ENCODE measurements at places on chromosomes 4 and X.

- no peak for DNase-seq
Measured at GRCh38 chr4:169100670-169101101, 90.6 kb upstream of the CBR4 start.

GRCh38 chr4:89177807-89178206 is 66.5 kb downstream of the TIGD2 start:
- DNase-seq = no peak

DNA sequence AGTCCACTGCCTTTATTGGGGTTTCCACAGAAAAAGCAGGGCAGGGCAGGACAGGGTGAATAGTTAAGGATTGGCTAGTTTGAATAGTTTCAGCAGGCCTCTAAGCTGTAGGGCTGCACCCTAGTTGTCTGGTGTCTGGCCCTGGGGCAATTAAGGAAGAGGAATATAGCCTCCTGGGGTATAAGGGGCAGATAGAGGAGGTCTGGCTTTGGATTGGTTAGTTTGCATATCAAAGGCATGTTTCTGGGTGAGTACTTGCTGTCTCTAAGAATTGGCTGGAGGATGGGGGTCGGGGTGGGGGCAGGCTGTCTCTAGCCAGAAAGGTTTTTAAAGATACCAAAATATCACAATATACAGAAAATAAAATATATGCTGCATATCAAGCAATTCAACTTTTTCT is 100.4 kb downstream of the TMEM164 start:
- DNase-seq = no peak

- DNase-seq = no peak
Measured at GRCh38 chr4:79620617-79621016, 212.6 kb upstream of the GK2 start.

GRCh38 chrX:1086444-1087409 is 125.7 kb downstream of the CRLF2 start:
- DNase-seq = no peak

GRCh38 chr4:2771264-2771663 is 15.1 kb upstream of the TNIP2 start:
- no peak for DNase-seq

GRCh38 chr4:154502111-154502510 is 10.5 kb upstream of the DCHS2 start:
- no peak for DNase-seq

DNA sequence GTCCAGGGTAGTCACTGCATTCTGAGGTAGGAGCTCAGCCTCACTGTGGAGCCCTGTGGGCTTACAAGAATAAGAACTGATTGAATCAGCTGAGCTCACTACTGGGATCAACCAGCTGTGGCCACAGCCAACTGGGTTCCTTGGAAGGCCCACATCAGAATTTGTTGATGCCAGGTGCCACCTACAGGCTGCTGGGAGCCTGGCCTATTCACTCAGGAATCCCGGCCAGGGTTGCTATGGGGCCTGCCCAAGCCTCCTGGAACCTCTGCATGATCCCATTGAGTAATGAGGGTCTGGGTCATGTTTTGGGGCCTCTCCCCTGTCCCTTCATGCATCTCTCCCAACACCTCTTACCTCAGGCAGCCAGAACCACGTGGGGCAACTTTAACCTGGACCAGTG is 53.9 kb upstream of the KIAA1210 start:
- DNase-seq = no peak

DNA sequence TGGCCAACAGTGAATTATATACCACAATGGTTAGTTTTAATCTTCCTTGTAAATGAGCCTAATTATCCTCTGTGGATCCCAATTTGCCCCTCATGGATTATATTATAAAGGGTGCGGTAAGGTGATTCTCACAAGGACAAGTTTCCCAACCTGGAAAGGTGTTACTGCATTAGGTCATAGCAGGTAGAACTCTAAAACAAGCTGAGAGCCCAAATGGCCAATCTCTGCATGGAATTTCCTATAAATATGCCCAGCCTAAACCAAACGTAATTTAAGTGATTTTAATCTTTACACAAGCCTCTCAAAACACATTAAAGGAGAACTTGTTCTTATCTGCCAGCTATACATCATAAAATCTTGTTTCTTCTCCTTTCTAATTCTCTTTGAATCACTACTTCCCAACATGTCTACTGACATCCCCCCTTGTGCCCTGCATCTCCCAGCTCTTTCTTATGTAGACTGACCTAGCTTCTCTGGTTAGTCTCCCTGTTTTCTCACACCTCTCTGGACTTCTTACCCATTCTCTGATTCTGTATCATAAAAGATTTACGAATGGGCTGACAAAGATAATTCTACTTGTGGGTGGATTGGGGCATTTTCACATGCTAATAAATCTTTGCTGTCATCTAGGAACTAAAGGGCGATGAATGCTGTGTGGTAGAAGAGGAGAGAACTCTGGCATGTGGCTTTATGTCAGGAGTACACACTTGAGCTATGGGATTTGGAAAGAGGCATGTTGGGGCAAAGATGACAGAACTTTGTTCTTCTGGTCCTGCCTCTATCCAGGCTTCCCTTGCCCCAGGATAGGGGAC is 94.3 kb upstream of the PGRMC2 start:
- no peak for DNase-seq

DNA sequence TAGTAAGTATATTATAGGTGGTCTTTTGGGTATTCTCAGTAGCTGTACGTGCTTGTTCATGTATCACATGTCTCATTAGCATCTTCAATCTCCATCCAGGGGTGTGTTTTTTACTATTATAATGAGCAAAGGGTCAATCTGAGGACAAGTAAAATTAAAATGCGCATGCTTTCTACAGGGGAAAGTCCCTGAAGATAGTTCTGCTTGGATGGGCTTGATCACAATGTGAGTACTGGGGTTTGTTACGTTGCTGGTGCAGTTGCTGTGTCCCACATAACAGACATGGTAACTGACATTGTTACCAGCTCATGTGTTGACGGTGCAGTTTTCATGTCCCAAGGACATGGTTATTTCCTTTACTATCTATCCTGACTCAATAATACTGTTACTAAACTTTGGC is 65.9 kb downstream of the UCHL1 start:
- no peak for DNase-seq

DNA sequence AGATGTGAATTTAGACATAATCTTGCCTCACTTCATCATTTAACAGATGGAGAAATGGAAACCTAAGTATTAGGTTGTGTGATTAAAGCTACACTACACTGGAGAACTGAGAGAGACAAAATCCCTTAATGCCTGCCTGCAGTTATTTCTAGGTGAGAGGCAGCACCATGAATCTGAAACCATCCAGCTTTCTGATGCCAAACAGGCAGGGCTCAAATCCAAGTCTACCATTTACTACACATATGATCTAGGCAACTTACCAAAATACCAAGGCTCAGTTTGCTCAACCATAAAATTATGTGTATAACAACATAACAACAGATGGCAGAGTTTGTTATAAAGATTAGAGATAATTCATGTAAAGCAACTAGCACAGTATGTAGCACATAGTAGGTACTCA is 38.7 kb downstream of the GABRA4 start:
- DNase-seq = no peak

DNA sequence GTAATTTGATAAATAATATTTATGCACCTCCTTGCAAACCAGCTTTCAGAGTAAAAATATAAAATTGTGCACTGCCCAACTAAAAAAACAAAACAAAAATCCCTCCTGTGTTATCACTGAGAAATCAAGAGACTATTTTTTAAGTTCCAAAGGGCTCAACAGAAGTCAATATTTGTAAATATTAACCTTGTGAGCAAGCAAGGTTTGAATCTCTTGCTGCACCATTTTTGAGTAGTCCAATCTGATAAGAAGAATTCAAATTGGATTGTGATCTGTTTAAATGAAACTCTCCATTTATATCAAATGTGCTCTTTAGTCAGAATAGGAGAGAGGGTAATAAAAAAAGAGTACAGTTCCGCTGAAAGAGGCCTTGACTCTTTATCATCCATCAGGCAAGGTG is 520.2 kb downstream of the RAB28 start:
- no peak for DNase-seq

DNA sequence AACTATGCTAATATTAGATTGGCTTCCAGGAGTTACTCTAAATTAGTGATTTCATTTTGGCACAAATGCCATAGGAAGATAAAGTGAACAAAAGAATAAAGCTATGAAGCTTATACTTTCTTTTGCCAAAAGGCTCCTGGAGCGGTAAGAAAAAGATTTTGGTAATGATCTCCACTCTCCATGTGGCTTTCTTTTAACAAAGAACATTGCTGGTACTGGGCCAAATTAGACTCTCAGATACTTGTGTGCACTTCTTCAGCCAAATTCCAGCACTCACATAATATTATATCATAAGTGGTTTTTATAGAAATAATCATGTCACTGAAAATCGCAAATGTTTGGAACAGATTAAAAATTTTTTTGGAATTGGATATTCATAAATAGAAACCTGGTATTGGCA is 142.4 kb upstream of the FGF13 start:
- DNase-seq = no peak

DNA sequence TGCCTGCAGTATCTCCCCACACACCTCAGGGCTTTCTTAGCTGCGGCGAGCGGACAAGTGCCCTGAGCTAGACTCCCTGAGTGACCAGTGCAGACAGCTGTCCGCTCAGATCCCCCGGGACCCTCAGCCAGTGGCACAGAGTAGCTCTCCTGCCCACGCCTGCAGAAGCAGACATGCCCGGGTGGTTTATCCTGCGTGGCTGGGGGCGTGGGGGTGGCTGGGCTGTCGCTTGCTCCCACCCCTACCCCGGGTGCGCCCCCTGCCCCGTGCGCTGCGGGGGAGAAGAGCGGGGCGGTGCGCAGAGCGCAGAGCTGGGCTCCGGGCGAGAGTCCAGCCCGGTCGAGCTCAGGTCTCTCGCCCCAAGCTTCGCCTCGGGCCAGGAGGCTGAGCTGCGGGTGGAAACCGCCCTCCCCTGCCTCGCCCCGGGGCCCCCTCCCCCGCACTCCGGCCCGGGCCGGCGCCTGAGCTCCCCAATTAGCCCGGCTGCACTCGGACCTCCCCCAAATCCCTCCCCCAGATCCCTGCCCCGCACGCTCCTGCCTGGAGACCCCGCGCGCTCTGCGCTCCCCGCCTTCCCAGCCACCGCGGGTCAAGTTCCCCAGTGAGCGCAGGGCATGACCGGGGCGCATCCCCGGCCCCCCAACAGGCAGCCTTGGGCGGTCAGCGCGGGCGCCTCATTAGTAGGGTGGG is 11.7 kb upstream of the SHOX start:
- DNase-seq = no peak

GRCh38 chr4:174216799-174217272 is 66.6 kb downstream of the FBXO8 start:
- DNase-seq = no peak
